ENCODE measurements at places on chromosomes 11 and 22. TPM values are rescaled to one million over a fixed set of nuclear protein-coding genes. Genes with fewer than 3 reads are reported as not detected.

The BRSK2 gene
- total RNA-seq, result 0.26 TPM

The NRIP3 gene
- 0.39 TPM for total RNA-seq

The OR52N4 gene
- 1.4 TPM for total RNA-seq

The TMEM41B gene
- total RNA-seq, result 26.3 TPM

The TMEM258 gene
- total RNA-seq, result 52.4 TPM

The ZNF143 gene
- total RNA-seq, result 40.9 TPM

The NCR3LG1 gene
- 1.9 TPM for total RNA-seq

The KDELR3 gene
- total RNA-seq, result 1.5 TPM

The MRGPRF gene
- total RNA-seq, result 11.7 TPM

The RBMXL2 gene
- not detected for total RNA-seq

The MMP8 gene
- total RNA-seq, result 52.5 TPM

The OR5P2 gene
- total RNA-seq, result not detected

The JAML gene
- total RNA-seq, result 45.5 TPM

DNA sequence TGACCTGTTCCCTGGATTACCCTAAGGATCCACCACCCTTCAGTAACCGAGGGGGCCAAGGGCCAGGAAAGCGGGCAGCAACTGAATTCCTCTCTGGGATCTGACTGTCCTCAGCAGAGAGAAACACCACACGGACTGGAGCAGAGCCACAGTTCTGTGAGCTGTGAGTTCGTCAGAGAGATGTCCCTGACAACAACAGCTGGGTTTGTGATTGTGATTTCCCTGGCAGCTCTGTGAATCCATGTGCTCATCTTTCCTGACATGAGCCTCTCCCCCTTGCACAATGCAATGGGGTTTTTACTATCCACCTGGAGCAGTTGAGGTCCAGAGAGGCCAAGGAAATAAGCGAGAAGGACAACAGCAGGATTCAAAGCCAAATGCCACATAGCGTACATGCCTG lies 69.4 kb upstream of the AMPD3 start:
- DNase-seq, result no peak

GRCh38 chr11:20250644-20251247 lies 90.5 kb upstream of the DBX1 start:
- no peak for DNase-seq

DNA sequence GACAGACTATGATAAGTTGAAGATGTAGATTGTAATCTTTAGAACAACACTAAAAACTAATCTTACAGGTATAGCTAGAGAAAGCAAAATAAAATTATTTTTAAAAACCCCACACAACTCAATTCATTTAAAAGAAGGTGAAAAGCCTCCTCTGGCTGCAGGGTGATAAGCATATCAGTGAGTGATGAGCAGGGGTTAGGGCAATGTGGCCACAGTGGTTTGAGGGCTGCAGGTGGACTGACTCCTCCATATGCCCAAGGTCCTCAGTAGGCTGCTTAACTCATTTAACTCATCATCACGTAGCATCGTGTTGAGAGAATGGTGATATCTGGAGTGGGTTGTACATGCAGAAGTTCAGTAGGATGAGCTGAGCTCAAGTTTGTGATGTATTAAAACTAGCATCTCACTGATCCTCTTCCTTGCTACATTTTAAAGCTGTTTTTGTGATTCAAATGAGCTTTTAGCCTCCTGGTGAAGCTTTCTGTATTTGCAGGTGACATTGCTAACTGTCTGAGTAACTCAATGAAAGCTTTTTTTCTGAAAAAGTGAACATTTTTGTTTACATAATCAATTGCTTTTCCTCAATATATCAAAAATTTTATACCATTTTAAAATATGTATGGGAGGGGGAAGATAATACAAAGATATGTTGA lies 37.0 kb upstream of the SC5D start:
- DNase-seq, result no peak

DNA sequence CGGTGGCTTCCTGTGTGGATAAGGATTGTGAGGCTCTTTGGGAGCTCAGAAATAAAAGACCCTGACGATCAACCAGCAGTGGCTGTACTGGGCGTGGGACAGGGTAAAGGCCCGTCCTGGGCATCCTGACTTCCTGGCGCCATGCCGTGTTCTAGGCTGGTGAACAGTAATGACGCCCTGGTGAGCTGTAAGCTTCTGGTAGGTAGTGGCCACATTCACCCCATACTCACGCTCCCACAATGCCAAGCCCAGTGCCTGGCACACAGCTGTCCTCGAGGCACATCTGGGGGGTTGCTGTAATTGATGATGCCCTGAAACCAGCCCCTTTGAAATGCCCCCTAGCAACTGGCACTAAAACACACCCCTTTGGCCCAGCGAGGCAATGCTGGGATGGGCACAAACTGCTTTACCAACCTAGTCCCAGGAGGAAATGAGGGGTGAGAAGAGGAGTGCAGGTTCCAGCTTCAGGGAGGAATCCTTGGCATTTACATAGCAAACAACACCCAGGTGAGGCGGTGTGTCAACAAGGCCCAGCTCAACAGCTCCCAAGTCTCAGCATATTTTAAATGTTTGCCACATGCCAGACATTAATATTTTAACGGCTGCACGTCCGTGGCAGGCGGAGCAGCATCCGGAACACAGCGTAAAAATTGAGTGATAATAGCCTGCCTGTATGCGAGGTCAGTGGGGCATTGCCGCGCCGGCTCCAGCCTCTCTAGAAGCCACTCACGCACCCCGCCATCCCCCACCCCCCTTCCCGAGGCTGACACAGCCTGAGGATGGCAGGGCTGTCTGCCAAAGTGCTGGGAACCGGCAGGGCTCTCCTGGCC lies 79.3 kb downstream of the DSCAML1 start:
- DNase-seq, result no peak

GRCh38 chr11:73321604-73322381 lies 13.7 kb downstream of the ARHGEF17 start:
- no peak for DNase-seq

GRCh38 chr22:22721681-22722354 lies 77.4 kb downstream of the GGTLC2 start:
- no peak for DNase-seq

GRCh38 chr22:31618471-31619176 lies 43.4 kb downstream of the PISD start:
- DNase-seq, result no peak

DNA sequence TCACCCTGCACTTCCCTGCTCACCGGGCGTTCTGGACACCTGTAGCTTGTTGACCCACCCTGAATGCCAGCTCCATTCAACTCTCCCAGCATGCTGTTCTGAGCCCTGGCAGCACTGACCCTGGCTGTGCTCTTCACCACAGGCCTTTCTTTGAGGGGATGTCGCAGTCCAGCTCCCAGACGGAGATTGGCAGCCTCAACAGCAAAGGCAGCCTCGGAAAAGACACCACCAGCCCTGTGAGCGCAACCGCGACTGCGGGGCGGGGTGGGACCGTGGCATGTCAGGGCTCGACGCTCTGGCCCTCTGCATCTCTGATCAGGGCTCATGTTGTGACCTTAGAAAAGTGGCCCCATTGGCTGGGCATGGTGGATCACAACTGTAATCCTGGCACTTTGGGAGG lies 47.4 kb upstream of the RAB1B start:
- no peak for DNase-seq

GRCh38 chr22:45889539-45890350 lies 87.2 kb downstream of the WNT7B start:
- DNase-seq, result peak; percentile 50

DNA sequence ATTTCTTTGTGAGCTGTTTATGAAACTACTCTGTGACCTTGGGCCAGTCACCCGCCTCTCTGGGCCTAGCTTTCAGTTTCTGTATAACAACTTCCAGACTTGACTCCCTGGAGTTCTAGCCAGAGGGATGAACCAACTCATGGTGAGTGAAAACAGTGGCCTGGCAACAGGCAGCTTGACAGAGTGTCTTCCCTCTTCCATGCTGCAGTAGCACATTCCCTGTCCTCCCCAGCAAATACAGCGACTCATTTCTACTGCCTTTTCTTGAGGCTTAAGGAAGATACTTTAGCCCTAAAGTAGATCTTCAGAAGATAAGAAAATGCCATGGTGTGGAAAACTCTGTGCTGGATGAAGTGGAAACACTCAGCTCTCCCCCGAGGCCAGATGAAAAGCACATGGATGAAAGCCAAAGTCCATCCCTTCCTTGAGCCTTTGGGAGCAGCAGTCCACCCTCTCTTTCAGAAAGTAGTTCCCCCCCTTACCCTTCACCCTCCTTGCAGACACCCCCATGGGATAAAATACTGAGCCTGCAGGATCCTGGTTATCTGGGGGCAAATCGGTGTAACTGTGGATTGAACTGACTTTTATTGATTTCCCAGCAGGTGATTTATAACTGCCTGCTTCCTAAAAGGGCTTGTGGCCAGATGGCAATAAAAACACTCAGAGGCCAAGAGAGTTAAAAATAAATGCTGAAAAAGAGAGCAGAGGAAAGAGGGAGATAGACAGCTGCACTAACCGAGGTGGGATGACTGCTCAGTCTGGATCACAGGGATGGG lies 24.1 kb downstream of the IRAG1 start:
- no peak for DNase-seq

- DNase-seq, result no peak
Measured at GRCh38 chr11:75839851-75840250, 24.8 kb downstream of the UVRAG start.

DNA sequence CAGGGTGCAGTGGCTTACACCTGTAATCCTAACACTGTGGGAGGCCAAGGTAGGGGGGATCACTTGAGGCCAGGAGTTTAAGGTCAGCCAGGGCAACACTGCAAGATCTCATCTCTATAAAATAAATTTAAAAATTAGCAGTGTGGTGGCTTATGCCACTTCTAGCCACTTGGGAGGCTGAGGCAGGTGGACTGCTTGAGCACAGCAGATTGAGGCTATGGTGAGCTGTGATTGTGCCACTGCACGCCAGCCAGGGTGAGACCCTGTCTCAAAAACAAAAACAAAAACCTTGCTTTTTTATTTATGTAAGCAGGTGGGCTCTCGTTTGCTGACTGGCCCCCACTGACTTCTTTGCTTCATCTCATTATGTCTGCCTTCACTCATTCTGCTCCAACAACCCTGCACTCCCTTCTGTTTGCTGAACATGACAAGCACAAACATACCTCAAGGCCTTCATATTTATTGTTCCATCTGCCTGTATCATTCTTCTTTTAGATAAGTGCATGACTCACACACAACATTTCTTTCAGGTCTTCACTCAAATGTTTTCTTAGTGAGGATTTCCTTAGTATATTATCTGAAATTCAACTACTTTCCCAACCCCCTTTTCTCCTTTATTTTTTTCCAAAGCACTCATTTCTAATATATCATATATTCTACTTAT lies 32.4 kb upstream of the CLNS1A start:
- no peak for DNase-seq

- peak; percentile 41 for DNase-seq
Measured at GRCh38 chr11:126522152-126522551, 166.7 kb downstream of the ST3GAL4 start.

- peak; percentile 47 for DNase-seq
Measured at GRCh38 chr11:2451916-2452315, 7.1 kb downstream of the KCNQ1 start.

GRCh38 chr22:23467721-23468294 lies 112.3 kb downstream of the IGLL1 start:
- no peak for DNase-seq

DNA sequence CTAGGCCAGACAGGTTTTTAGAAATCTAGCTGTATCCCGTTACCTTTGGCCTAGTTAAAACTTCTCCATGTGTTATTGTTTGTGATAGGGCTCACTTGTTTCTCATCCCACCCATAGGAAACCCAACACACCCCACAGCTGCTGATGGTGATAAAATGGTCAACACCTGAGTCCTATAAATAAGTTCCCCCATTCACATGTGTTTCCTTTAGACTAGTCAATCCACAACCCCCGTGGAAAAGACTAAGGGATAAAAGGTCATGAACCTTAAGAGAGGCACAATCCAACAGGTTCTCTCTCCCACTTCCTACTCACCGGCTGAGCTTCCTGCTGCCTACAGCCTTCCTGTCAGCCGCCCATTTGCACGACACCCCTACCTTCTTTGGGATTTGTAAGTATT lies 768.4 kb downstream of the JRKL start:
- DNase-seq, result no peak

GRCh38 chr11:1695548-1696108 lies 1.4 kb upstream of the KRTAP5-6 start:
- peak; percentile 32 for DNase-seq

- no peak for DNase-seq
Measured at GRCh38 chr22:50436015-50436830, 38.6 kb downstream of the SBF1 start.

DNA sequence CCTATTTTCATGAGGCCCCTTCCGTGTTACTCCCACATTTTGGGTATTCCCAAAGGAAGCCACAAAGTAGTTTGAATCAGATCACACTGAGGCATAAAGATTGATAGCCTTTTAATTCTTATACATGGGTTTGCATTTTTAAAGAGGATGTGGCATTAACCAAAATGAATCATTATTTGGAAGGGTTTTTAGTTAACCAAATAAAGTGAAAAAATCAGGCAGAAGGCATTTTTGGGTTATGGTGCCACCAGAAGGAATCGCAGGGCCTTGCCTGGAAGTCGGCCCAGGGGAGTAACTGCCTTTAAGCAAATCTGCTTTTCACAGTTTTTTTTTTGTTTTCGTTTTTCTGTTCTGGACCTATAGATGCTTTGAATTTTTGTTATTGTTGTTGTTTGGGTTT lies 55.4 kb downstream of the HSD17B12 start:
- DNase-seq, result no peak

GRCh38 chr11:64976651-64977050 lies 4.7 kb upstream of the MAJIN start:
- DNase-seq, result no peak

DNA sequence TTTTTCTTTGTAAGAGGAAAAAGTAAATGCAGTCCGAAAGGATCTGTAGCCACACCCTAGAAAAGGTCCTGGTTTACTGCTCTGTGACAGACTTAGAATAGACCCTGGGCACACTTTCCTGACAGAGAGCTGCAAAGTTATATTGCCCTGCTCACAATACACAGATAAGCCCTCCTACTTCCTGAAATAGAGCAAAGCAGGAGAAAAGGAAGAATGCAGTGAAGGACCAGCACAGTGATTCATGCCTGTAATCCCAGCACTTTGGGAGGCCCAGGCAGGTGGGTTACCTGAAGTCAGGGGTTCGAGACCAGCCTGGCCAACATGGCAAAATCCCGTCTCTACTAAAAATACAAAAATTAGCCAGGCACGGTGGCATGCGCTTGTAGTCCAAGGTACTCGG lies 2.2 kb downstream of the CYB561A3 start:
- no peak for DNase-seq

DNA sequence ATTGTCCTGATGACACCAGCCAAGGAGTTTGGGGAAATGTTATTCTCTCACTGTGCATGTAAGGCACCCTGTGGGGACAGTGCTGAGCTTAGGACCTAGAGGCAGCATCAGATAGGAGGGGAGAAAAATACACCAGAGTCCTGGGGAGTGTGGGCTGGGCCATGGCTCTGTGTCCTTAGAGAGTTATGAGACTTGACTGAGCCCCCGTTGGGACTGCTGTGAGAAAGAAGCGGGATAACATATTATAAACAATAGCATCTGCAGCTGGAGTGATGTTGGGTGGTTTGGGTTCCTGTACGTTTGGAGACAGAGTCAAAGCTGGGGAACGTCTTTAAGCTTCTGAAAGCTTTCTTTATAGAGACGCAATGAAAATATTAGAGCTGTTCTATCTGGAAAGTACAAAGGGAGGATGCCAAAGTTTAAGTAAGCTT lies 90.9 kb upstream of the CRTAM start:
- DNase-seq, result no peak
